Spinal cord (tissue), 10 donors: ENCODE measurements at places on chromosomes 12 and 14. TPM values are rescaled to one million over a fixed set of nuclear protein-coding genes. Genes with fewer than 3 reads are reported as not detected.

DNA sequence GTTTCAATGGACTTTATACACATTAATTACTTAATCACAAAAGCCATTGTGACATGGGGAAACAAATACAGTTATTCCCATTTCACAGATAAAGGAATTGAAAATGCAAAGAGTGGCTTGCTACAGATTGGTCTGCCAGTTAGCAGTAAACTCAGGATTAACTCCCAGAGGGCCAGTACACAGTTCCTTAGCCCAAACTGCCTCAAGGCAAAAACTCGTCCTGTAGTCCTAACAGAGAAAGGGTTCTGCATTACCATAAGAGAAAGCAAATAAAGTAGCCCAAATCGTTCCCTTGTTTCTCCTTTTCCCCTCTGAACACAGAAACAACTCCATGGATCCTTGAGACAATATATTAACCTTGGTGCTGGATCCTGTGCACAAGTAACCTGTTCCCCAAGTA lies 274.4 kb downstream of the LRIG3 start:
- no peak for DNase-seq

GRCh38 chr12:95630496-95630895 lies 79.2 kb upstream of the USP44 start:
- DNase-seq, result no peak

The GLIPR1L1 gene
- total RNA-seq, result not detected

DNA sequence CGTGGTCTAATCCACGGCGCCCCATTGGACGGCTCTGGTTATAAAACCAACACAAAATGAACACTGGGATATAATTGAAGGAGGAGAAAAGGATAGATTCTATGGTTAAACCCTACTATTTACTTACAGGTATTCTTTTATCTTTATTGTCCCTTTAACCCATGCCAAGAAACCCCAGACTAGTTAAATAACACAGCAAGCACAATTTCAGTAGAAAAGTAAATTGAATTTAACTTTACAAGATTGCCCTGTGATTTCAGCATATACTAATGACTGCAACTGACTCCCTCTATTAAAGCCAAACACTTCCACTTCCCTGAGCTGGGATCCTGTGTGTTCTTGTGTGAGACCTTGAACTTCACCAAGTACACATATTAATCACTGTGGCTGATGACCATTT lies 45.3 kb downstream of the BCL11B start:
- no peak for DNase-seq

DNA sequence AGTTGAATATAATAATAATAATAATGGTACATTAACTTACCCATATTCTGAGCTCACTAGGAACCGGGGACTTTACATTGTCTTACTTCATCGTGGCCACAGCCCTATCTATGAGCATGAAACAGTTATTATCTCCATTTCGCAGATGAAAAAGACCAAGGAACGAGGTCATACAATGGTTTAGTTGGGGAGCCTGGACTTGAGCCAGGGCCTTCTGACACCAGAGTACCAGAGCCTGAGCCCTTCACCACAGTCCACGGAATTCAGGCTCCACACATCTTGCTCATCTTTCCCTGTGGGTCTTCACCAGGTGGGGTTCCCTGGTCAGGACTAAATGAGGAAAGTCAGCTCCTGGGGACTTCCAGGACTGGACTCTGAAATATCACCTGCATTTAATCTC lies 31.3 kb upstream of the CMKLR1 start:
- DNase-seq, result no peak
